ENCODE measurements at places on chromosomes 7 and 10. TPM values are rescaled to one million over a fixed set of nuclear protein-coding genes. Genes with fewer than 3 reads are reported as not detected.

The MRLN gene
- not detected for total RNA-seq

The TMEM130 gene
- total RNA-seq = 0.12 TPM

The SLC18A2 gene
- not detected for total RNA-seq

The FANK1 gene
- total RNA-seq = 0.68 TPM

The PON1 gene
- total RNA-seq = not detected

The IPMK gene
- total RNA-seq = 10.7 TPM

GRCh38 chr7:102892631-102893278 is 20.0 kb upstream of the LRRC17 start:
- no peak for DNase-seq

DNA sequence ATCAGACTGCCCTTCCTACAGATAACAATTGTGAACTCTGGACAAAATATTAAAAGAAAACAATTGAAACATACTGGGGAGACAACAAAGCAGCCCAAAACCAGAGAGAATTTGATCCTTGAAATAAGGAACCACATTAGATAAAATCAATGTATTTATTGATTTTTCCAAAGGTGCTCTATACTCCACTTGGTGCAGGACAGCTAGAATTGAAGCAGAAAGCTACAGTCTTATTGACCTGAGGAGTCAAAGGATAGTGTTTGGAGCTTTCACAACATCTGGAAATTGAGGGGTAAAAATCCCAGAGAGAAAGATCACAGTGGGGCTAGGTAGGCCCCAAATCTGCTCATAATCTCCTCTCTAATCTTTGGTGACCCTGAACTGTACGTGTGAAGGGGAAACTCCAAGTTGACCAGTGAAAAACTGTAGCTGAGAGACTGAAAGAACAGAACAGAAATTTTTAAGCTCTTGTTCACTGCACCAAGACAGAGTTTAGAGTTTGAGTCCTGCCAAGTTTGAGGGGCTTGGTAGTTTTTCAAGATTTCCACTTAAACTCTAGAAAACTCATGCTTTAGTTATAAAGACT is 70.2 kb downstream of the SAMD9 start:
- DNase-seq = no peak

GRCh38 chr10:48634198-48634983 is 29.5 kb upstream of the ARHGAP22 start:
- DNase-seq = peak; percentile 97

DNA sequence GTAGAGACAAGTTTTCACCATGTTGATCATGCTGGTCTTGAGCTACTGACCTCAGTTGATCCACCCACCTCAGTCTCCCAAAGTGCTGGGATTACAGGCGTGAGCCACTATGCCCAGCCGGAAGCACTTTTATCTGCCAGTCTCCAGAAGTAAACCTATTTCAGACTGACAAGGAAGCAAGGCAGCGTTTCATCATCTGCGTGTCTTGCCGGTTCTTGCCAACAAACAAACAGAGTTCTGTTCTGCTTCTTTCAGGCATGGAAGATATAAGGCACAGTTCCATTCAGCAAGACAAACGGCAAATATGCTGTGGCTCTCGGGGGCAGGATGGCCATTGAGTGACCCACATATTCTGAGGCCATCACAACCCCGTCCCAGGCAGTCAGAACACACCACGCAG is 15.5 kb upstream of the LARP4B start:
- DNase-seq = peak; percentile 15

DNA sequence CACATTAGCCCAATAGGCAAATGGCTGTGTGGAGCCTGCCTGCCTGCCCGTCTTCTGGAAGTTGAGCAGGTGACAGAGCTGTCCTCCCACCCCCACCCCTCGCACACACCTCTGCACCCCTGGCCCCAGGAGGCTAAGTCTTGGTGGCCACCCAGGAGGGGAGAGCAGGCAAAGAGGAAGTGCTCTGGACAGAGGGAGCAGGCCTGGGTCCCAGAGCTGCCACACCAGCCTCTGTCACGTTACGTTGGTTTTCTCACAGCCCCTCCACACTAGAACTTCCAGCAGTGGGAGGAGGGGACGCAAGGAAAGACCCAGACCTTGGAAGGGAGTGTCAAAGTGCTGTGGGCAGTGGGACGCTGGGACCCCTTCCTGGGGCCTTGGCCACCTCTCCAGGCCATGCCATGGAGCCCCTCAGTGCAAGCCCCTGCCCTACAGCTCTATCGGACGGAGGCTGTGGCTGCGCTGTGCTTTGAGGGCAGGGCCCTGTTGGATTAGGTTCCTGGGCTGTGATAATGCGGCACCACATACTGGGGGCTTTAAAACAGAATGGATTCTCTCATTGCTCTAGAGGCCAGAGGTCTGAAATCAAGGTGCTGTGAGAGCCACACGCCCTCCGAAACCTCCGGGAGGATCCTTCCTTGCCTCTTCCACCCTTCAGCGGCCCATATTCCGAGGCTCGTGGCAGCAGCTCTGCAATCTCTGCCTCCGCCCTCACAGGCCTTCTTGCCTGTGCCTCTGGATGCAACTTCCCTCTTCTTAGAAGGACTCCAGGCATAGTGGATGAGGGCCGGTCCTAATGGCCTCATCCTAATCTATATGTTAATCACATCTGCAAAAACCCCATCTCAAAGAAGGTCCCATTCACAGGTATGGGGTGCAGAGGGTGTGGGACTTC is 9.9 kb downstream of the PRKAG2 start:
- DNase-seq = no peak

DNA sequence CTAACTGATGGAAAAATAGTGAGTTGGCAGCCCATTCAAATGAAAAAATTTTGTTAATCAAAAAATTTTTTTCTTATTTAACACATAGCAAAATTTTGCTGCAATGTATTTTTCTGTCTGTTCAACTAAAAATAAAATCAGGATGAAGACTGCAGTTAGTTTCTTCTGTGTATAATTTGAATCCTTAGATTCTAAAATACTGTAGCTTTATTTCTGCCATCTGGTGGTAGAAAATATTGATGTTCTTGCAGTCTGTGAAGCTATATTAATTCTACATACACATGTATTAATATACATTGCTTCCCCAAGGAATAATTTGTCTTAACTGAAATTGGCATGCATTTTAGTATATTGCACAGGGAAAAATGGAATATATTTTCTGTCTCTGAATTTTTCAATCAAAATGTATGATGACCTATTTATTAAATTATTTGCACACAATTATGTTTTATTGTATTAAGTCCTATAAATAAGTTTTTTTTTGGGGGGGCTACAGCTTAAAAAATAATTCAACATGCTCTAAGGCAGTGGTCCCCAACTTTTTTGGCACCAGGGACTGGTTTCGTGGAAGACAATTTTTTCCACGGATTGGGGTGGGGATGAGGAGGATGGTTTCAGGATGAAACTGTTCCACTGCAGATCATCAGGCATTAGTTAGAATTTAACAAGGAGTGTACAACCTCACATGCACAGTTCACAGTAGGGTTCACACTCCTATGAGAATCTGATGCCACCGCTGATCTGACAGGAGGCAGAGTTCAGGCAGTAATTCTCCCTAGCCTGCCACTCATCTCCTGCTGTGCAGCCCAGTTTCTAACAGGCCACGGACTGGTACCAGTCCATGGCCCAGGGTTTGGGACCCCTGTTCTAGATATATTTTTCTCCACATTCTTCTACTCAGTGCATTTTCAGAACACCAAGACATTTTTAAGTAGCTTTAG is 119.4 kb downstream of the GNAT3 start:
- peak; percentile 19 for DNase-seq

Data from RPMI7951 (cell line).